ENCODE measurements at places on chromosomes 2 and 18.
A peak's percentile ranks its signal among the peaks of the same experiment; 100 is the strongest.

DNA sequence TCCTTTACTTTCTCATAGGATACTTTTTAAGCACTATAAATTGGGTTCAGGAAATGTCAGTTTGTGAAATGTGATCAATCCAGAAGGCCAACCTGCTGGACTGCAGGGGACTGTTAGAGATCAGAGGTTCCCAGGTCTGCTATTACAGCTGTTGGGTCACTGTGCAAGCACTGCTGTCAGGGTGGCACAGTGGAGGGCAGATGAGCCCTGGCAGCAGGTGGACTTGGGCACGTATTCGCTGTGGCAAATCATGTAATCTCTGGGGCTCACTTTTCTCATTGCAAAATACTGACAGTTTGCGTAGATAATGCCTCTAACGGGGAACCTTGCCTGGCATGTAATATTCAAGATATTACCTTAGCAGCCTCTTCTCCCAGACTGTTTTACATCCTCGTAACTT lies 18.1 kb downstream of the RAB31 start:
- no peak for DNase-seq

DNA sequence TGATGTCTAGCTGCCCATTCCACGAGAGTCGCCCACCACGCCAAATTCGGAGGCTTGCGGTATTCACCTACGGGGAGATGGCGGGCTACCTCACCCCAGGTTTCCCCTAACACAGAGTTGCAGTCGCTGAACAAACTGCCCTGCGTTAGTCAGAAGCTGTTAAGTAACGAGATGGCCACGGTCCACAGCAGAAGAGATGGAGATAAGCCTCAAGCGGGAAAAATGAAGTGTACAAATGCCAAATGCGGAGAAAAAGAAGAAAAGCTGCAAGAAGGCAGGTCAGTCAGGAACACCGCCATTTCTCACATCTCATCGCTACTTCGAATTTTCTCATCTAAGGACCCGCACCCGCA lies 425 bp downstream of the ASB3 start:
- no peak for DNase-seq

DNA sequence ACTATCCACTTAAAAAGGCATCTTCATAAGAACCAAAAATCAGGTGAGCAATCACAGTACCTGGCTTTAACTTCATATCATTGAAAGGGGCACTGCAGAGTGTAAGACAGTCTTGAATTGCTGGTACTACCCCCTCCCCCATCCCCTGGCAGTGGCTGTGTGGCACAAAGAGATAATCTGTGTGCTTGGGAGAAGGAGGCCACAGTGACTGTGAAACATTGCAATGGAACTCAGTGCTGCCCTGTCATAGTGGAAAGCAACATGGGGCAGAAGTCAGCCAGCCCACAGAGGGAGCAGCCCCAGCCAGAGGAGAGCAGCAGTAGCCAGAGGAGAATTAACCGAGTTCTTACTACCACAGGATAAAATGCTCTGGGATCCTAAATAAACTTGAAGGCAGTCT lies 45.3 kb upstream of the UGP2 start:
- DNase-seq = no peak

DNA sequence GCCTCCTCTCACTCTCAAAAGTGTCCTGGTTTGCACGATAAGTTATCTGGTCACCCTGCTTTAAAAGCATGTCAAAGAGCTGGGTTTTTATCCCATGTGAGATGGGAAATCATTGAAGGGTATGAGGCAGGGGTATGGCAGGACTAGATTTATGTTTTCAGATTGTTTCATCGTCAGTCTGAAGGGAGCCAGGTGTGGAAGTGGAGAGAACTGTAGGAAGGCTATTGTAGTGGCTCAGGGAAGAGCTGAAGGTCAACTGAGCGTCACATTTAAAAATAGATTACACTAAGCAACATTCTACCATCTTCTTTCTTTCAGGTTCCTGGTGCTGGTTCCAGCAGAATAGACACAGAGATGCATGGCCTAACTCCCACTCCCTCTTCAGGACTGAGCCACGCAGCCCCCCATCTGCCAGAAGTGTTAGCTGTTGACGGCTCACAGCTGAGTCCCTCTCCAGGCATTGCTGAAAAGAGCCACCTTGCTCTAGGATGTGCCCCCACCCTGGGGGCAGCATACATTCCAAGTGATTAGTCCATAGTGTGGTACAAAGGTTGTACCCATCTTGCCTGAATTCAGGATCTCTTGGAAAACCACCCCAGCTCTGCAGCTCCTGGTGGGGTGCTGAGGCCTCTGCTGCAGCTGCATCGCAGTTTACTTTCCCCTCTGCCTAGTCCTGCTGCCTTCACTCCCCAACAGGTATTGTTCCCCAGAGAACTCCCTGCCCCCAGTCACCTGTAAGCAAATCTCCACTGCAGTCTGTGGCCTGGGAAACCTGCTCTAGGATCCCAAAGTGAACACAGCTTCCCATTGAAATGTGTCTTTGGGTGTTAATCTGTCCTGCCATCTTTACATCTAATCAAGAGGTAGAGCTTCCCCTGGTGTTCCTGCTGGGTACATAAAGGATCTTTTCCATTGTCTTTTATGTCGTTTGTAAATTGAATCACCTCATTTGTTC lies 79.5 kb upstream of the KLF7 start:
- no peak for DNase-seq

- DNase-seq = no peak
Observed at GRCh38 chr18:13612196-13612997, 114.0 kb downstream of the FAM210A start.

GRCh38 chr2:44297431-44297830 lies 22.2 kb downstream of the SLC3A1 start:
- no peak for DNase-seq

DNA sequence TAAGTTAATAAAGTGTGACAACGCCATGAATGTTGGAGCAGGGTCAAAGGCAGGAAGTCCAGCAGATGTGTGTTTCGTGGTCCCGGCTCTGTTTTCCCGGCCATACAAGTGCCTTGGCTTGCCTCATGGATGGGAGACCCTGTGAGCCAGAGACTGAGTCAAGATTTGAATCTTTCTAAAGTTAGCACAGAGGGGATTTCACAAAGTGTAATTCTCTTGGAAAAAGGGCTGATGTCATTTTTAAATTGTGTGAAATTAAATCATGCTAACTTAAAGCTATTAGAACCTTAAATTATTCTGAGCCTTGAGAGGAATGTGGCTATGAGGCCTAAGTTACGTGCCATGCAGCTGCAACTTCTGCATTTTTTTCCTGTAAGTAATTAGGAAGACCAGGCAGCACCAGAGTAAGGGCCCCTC lies 38.3 kb upstream of the RALBP1 start:
- DNase-seq = no peak

DNA sequence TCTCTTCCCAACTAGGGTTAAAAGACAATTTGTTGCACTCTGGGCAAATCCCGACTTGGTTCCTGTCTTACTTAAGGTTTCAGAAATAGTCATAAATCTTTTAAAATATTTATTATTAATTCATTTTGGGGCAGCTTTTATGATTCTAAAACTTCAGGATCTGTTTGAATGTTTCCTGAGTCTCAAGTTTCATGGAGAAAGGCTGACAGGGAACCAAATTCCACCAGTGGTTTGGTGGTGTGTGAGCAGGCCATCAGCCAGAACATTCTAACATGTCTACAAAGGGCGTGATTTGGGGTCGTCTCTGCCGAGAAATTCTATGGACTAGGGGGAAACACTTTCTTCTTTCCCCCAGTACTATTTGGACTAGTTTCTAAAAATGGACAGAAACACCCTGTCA lies 366.4 kb downstream of the ZNF521 start:
- no peak for DNase-seq

- no peak for DNase-seq
Observed at GRCh38 chr18:25097569-25098056, 254.4 kb downstream of the ZNF521 start.

GRCh38 chr2:47592381-47592780 lies 189.4 kb downstream of the MSH2 start:
- DNase-seq = no peak

- DNase-seq = no peak
Observed at GRCh38 chr18:25459814-25460213, 107.8 kb upstream of the ZNF521 start.

GRCh38 chr2:155442088-155442487 lies 743.6 kb downstream of the KCNJ3 start:
- DNase-seq = no peak

DNA sequence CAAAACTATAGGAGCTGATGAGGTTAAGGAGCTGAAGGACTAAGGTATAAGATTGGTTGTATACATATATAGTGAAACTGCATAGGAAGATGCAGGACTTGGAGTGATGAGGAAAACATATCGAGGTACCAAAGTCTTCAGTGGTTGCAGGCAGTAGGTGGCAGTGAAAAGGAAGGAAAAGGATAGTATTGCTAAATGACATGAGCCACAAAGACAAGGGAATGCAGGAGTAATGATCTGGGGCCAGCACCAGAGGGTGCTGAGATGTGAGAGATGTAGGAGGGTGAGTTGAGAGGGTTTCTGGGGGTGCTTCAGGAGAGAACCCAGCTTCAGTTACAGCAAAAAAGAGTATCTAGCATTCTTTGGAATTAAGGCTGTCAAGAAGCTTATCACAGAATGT lies 172.2 kb upstream of the MYO3B start:
- no peak for DNase-seq

GRCh38 chr2:8168022-8168717 lies 513.7 kb upstream of the ID2 start:
- DNase-seq = no peak

- no peak for DNase-seq
Observed at GRCh38 chr2:185785851-185786473, 47.4 kb downstream of the FSIP2 start.

DNA sequence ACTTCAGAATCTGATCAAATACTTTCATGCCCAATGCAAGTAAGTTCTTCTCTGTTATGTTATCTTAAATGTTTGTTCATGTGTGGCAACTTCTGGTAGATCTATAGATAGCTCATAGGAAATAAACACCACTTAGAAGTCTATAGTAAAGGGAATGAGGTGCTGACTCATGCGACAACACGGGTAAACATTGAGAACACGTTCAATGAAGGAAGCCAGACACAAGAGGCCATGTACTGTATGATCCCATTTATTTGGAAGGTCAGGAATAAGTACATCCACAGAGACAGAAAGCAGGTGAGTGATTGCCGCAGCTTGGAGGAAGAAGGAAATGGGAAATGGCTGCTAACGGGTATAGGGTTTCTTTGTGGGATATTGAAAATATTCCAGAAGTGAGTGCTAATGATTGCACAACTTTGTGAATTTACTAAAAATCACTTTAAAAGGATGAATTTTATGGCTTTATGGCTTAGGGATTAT lies 95.4 kb downstream of the ITGB1BP1 start:
- DNase-seq = no peak

DNA sequence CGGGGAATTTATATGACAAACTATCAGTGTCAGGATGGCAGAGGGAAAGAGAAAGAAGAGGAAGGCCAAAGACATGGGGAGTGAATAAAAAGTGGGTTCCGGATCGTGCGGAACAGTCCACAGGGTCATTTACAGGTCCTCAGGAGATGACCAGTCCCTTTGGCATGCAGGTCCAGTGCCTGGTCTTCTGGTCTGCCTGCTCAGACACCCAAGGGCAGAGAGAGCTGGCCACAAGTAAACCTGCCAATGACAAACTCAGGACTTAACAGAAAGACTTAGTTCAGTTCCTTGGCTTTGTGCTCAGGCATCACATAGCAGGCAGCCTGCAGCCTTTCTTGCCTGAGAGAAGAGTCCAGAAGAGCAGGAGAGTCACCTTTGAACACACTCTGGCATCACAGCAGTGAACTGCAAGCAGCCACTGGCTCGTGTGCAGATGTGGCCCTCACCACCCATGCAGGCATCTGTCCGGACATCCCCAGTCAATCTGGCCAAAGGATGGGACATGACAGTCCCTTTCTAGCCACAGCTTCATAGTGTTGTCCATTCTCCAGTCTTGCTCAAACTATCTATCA lies 14.0 kb downstream of the TMEM127 start:
- DNase-seq = peak; percentile 99

DNA sequence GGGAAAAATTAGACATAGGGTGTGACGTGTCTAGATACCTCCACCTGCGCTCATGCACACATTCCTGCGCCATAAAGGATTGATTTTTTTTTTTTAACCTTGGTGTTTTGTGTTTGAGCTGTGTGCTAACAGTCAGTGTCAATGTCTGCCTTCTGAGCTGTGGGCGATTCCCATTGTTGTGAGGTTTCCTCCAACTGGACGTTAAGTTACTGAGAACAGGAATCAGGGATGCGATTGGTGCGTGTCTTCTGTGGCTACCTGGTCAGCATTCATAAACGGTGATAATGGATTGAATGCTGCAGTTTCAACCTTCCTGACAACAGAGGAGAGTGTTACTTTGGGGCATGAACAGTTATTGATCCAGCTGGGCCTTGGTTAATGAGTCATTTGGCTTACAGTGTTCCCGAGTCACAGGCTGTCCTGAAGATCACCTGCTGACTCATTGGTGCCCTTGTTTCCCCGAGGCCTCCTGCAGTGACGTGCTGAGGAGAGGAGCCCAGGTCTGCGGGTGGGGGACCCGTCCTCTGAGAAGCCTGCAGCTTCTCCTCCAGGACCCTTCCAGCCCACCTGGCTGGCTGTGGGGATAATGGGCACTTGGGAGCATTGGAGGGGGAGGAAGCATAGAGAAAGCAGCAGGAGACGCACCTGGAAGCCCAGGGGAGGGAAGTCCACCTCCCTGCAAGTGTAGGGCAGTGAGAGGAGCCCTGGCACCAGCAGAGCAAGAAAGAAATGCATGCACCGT lies 25.8 kb upstream of the CABYR start:
- DNase-seq = peak; percentile 8

- DNase-seq = peak; percentile 71
Observed at GRCh38 chr2:206085742-206086445, at the start of gene INO80D. INO80D (minus strand) TSS chr2:206086174; CDS start chr2:206063016, 23,158 bp downstream.

GRCh38 chr2:239152239-239152915 lies 248.4 kb downstream of the HDAC4 start:
- DNase-seq = no peak

DNA sequence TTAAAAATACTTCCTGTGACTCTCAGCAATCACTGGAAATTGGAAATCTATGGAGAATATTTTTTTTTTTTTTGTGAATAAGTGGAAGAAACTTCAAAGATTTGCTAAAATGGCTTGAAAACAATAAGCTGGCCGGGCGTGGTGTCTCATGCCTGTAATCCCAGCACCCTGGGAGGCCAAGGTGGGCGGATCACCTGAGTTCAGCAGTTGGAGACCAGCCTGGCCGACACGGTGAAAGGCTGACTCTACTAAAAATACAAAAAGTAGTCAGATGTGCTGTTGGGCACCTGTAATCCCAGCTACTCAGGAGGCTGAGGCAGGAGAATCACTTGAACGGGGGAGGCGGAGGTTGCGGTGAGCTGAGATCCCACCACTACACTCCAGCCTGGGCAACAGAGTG lies 155.5 kb upstream of the CAVIN2 start:
- DNase-seq = no peak

DNA sequence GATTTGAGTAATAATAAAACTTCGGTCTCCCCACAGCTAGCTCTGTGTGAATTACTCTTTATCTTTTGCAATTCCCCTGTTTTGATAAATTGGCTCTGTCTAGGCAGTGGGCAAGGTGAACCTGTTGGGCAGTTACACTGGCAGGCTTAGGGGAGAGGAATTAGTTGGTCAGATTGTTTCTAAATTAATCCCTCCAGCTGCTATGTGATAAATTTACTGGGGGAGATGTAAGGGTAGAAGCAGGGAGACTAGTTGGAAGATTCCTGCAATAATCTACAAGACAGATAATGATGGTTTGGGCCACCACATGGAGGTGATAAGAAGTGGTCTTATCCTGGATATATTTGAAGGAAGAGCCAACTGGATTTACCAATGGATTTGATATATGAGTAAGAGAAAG lies 118.5 kb upstream of the TACR1 start:
- no peak for DNase-seq

All from HTR-8/SVneo (cell line).